ENCODE measurements at places on chromosomes 7 and 10. TPM values are rescaled to one million over a fixed set of nuclear protein-coding genes. Genes with fewer than 3 reads are reported as not detected.

The ARHGAP19 gene
- total RNA-seq, result 9.8 TPM

The DDX21 gene
- 174 TPM for total RNA-seq

The HSPA12A gene
- total RNA-seq, result 11.0 TPM

The CAMK1D gene
- total RNA-seq, result 6.1 TPM

The IFIT1B gene
- total RNA-seq, result not detected

The MYL10 gene
- not detected for total RNA-seq

The DEPP1 gene
- 0.15 TPM for total RNA-seq

The XRCC2 gene
- total RNA-seq, result 24.6 TPM

The PCLO gene
- 1.3 TPM for total RNA-seq

The GCK gene
- total RNA-seq, result not detected

The CPA2 gene
- 0.11 TPM for total RNA-seq

The ATOH7 gene
- not detected for total RNA-seq

The PLEKHS1 gene
- total RNA-seq, result not detected

The SHTN1 gene
- 4.0 TPM for total RNA-seq
